LNCaP clone FGC (cell line): ENCODE measurements at places on chromosomes 5 and 9.

DNA sequence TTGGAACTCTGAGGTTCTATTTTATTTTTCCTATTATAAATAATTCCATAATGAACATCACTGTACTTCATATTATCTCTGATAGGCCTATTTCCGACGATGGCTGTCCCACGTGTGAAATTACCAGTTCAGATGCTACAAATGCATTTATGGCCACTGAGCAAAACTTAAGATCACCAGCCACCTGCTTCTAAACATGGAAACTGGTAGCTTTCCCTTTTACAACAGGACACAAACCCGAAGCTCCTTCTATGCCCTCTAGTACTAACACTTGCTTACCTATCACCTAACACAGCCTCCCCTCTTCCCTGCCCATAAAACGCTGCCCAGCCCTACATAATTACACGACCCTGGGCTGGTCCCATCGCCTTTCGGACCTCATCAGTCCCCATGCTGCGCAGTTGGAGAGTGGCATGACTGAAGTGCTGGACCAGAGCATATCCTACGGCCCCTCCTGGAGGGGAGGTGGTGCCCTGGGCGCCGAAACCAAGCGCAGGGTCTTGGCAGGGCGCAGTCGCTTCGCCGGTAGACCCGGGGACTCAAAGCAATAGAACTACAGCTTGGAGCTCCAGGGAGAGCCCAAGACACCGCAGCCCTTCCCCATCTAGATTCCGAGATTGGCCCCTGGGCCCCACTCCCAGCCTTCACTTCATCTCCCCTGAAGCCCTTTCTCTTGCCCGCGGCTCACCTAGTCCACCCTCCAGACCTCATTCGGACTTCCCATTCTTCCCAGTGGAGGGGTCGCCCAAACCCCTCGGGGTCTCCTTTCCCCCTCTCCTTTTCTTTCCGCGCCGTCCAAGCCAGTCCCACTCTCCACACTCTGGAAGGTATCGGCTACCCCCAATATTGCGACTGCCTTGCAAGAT, 1.0 kb upstream of the SAP30L start:
- no peak for DNase-seq

- DNase-seq, result no peak
These were observed 692 bp upstream of the SRA1 start for GRCh38 chr5:140557965-140558364.

DNA sequence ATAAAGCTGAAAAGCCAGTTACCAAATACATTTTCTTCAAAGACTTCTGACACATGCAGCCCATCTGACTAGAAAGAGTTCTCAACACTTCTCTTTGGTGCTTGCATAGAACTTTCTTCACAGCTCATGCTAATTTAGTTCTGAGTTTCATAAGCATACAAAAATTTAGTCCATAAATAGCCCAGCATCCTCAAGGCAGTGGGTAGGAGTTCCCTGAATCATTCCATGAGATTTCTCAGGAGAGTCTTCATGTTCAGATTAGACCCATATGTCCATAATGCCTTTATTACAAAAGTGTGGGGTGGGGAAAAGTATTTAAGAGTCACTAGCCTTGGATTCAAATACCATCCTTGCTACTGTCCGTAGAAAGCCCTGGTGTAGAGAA, 290.2 kb upstream of the RGMB start:
- DNase-seq, result no peak

- DNase-seq, result no peak
These were observed 21.0 kb downstream of the ADRB2 start for GRCh38 chr5:148847456-148847855.

- DNase-seq, result no peak
These were observed 180.1 kb upstream of the MVB12B start for GRCh38 chr9:126146254-126147145.

DNA sequence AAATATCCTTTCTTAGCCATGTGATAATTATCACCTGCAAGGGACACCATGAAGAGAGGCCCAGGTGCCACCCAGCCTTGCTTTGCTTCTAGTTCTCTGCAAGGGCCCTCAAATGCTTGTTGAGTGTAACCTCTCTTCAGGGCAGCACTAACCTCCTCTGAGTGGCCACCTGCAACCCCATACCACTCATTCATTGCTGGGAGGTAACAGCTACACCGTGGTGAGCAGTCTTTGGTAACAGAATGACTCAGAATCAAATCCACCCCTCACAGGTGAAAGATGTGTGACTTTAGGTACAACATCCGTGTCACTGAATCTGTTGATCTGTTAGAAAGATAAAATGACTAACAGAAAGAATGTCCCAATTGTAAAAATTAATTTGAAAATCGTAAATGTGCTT, 365.1 kb upstream of the TRPC7 start:
- DNase-seq, result no peak

GRCh38 chr9:85594316-85594715, 147.4 kb downstream of the AGTPBP1 start:
- no peak for DNase-seq

GRCh38 chr5:153153086-153153485, 337.4 kb upstream of the GRIA1 start:
- no peak for DNase-seq

- no peak for DNase-seq
These were observed 420.8 kb upstream of the ACTBL2 start for GRCh38 chr5:57903458-57903857.

- DNase-seq, result no peak
These were observed 278.9 kb downstream of the NR3C1 start for GRCh38 chr5:143124593-143124992.

- no peak for DNase-seq
These were observed 4.4 kb upstream of the IRX1 start for GRCh38 chr5:3590967-3591900.

DNA sequence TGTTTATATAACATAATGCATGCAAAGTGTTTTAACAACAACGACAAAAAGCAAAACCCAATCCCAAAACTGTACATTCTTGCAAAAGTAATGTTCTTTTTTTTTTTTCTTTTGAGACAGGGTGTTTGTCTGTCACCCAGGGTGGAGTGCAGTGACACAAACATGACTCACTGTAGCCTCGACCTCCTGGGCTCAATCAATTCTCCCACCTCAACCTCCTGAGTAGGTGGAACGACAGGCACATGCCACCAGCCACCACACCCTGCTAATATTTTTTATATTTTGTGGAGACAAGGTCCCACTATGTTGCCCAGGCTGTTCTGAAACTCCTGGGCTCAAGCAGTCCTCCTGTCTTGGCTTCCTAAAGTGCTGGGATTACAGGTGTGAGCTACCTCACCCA, 13.6 kb upstream of the HAVCR1 start:
- no peak for DNase-seq

GRCh38 chr5:139108063-139108824, 89.9 kb downstream of the SIL1 start:
- DNase-seq, result no peak

DNA sequence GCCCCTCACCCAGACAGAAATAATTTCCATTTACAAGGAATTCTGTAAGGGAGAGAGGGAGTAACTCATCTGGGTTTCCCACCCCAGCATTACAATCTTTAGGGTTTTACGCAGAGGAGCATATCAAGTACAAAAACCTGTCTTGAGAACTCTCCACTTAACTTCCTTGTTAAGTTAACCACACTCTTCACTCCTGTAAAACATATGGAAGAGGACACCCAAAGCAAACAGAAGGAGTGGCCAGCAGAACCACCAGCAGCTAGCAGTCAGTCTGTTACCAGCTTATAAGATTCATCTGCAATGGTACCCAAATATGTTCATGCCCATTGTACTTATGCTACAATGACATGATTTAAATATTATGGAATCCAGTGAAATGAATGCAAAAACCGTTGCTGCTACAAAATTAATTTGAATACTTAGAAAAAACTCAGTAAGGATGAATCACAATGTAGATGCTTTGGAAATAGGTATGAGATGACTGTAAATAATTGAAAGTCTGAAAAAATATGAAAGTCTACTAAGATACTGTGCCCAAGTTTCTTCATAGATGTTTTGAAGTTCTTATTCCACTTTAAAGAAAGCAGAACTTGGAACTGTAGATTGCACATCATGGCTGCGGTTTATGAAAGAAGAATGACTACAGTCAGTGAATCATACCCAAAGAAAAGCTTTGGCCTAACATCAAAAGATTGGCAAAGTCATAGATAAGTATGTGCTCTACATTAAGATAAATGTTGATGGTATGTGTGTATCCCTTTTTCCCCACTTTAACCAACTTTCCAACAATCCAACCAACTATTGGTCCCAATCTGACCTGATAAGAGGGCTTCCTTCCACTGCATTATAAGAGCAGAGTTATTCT, 233.6 kb downstream of the ACTL7B start:
- DNase-seq, result no peak

DNA sequence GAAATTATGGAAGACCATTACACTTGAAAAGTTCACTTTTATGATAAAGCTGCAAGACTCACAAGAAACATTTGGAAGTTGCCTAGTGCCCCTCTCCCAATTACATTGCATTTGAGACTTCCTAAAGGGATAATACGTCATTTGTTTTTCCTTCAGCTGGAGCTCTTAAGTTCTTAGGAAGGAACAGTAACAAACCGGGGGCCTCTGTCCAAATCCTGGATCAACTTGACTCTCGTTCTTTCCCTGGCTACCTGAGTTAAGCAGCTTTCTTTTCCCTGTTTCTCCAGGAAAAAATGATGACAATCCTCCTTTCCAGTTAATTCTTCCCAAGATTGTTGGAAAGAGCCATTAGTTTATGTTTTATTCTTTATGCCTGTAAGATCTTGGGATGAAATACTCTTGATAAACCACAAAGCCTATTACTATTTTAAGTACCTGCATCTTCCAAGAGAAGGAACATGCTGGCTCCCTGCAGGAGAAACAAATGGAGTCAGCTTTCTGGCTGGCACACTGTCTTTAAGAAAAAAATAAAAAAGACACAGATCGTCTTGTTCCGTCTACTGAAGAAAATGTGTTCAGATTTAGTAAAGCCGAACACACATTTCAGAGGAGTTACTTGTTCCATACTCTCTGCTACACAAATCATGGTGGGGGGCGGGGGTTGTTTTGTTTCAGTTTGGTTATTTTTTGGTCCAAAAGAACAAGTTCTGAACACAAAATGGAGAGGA, 297.9 kb downstream of the EFNA5 start:
- no peak for DNase-seq

DNA sequence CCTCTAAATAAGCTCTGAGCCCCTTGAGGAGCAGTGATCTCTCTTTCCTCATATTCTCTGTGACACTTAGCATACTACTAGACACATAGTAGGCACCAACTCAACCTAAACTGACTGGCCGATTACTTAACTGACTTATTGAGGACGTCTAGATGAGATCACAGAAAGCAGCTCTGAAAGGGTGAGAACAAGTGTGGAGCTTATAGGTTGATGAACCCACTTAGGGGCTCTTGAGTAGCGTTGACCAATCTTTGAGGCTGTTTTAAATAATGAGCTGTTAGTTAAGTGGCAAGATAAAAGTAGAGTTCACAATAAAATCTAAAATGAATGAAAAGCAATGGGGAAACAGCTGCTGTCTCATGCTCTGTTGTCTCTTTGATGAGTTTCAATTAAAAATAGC, 124.7 kb upstream of the TNPO1 start:
- no peak for DNase-seq

GRCh38 chr5:79091064-79091463, 20.5 kb upstream of the BHMT start:
- no peak for DNase-seq

DNA sequence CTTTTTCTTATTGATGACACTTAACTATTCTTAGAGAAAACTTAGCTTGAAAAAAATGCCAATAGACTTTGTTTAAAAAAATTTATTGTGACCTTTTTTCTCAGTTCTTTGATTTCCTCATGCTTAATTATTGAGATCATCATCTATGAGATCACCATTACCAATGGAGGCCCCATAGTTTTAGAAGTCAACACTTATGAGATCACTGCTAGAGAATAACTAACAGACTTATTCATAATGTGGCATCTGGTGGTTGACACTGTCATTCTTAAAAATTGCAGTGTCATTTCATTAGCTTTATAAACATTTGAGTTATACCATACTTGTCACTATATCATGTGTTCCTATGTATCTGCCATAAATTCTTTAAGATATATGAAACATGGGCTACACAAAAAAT, 14.9 kb upstream of the FEM1C start:
- no peak for DNase-seq

- no peak for DNase-seq
These were observed 182.0 kb downstream of the EBF1 start for GRCh38 chr5:158917731-158918130.

DNA sequence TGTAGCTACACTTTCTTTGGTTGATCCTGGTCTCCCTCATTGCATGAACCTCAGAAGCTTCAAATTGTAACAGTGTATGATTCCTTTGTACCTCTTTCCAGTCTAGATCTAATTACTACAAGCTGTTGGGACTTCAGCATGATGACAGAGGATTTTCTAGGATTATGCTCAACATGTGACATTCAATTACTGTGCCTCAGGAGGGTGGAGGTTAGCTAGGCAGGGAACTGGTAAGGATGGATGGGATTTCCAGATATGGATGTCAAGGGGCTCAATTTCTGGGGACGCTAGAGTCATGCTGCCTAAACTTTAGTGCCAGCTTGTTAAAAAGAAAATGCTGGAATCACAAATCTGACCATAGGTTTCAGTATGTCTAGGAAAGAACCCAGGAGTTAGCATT, 29.2 kb upstream of the GLRA1 start:
- no peak for DNase-seq

DNA sequence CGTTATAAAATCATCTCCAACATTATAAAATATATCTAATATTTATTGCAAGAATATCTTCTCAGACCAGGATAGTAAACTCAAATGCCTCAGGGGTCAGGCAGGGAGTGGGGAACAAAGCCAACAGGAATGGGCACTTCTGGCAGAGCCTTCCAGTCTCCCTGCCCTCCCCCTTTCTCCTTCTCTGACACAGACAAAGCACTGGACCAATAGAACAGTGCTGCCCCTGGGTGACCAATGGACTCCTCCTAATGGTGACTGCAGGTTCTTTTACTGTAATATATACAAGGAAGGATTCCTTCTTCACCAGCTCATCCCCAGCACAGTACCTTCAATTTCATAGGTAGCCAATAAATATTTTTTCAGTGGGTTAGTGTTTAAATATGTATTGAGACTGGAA, 31.1 kb upstream of the MAMDC2 start:
- no peak for DNase-seq

- DNase-seq, result no peak
These were observed 450.2 kb upstream of the ZNF608 start for GRCh38 chr5:125196481-125197111.

DNA sequence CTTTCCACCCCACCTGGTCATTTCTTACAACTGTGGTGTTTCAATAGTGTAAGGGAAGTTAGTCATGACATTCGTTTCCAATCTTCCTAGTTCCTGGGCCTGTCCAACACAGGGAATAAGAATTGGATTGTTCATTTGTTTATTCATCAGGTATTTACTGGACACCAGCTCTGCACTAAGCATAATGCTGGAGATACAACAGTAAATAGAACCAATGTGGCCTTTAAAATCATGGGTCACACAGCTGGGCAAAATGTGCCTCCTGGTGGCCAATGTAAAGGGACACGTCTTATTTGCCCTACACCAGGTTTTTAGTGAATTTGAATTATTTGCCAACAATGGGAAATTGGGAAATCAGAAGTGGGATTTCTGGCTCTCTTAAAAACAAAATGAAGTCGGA, 10.4 kb downstream of the ABLIM3 start:
- DNase-seq, result no peak

- DNase-seq, result no peak
These were observed 16.6 kb downstream of the OTULINL start for GRCh38 chr5:14598225-14598624.
